ENCODE measurements at places on chromosomes 4 and X.
A peak's percentile ranks its signal among the peaks of the same experiment; 100 is the strongest.

DNA sequence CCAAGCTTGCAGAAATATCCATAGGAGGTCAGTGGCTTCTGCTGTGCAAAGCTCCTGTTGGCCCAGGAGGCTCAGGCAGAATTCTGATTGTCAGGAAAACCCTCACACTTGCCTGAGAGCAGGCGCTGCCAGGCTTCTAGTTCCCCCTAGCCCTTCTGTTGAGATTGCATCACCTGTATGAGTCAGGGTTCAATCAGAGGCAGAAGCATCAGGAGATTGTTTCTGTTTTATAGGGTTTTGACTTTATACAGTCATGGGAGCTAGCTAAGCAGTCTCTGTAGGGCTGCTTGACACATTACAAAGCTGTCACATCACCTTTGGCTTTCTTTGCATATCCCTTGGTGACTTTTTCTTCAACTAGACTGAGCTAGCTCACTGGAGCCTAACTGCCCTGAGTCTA, 27.8 kb downstream of the DIPK2B start:
- DNase-seq = peak; percentile 18

- DNase-seq = no peak
These were observed 81.1 kb downstream of the FAAH2 start for GRCh38 chrX:57367649-57368048.

DNA sequence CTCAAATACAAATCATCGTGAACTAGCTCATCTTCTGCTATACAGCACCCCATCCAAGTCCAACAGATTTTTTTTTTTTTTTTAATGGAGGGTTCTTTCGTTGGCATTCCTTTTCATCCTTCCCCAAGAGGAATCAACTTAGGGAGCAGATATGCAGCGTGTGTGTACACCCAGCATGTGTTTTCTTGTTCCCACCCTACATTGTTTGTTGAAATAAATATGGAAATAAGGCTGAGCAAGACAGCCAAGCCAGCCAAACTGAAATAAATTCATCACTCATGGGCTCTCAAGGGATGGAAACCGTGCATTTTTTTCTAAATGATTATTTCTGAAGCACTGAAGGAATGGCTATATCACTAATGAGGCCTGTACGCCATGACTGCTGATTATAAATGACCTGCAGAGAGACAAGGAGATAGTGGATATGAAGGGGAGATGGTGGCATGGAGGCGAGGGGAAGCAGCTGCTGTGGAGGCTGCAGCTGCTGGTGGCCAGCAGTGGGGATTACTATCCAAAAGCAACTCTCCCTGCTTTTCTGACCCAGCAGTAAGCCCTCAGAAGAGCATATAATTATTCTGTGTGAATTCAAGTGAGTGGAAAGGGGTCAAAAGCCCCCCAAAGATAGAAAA, 173.9 kb downstream of the MGST2 start:
- no peak for DNase-seq

- no peak for DNase-seq
These were observed 524.2 kb downstream of the IQCM start for GRCh38 chr4:149291463-149291862.

- DNase-seq = no peak
These were observed 15.3 kb downstream of the PARM1 start for GRCh38 chr4:74948236-74948635.

GRCh38 chrX:67546496-67547423, 2.9 kb downstream of the AR start:
- peak; percentile 5 for DNase-seq

- peak; percentile 29 for DNase-seq
These were observed 3.9 kb downstream of the MAMLD1 start for GRCh38 chrX:150366951-150367545.

DNA sequence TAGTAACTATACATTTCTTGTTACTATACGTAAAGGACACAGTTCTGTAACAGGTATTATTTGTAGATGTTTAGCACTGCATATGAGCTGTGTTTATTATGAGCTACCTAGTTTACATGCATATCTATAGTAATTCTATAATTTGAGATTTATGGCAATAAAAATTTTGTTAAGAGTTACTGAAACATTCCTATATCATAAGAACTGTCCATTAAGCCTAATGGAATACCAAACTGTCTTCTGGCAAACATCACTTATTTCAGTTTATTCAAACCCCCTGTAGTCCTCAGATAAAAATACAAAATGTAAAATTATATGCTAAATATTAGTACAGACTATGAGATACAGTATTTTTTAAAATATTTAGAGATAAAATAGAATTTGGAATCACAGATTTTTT, 205.2 kb downstream of the ADGRL3 start:
- no peak for DNase-seq

- no peak for DNase-seq
These were observed 115.0 kb upstream of the INPP4B start for GRCh38 chr4:142960867-142961644.

DNA sequence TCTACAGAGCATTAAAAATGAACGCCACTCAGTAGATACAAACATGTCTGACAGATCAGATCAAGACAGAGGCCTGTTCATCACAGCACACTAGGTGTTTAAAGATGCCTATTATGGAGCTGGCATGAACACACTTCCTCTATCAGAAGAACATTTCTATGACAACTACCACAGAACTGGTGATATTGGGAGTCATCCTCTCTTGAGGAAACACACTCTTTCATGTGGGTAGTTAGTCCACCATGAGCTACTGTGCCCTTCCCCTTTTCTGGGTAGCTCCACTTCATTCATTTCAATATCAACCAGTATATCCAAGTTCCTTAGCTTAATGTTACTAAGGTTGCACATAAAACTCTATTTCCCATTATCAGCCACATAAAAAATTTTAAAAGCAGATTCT, 46.7 kb downstream of the MAOB start:
- DNase-seq = no peak

GRCh38 chr4:62512271-62512670, 1312.1 kb downstream of the ADGRL3 start:
- DNase-seq = no peak

- DNase-seq = peak; percentile 10
These were observed 52.8 kb upstream of the ANKRD17 start for GRCh38 chr4:73311428-73311827.

DNA sequence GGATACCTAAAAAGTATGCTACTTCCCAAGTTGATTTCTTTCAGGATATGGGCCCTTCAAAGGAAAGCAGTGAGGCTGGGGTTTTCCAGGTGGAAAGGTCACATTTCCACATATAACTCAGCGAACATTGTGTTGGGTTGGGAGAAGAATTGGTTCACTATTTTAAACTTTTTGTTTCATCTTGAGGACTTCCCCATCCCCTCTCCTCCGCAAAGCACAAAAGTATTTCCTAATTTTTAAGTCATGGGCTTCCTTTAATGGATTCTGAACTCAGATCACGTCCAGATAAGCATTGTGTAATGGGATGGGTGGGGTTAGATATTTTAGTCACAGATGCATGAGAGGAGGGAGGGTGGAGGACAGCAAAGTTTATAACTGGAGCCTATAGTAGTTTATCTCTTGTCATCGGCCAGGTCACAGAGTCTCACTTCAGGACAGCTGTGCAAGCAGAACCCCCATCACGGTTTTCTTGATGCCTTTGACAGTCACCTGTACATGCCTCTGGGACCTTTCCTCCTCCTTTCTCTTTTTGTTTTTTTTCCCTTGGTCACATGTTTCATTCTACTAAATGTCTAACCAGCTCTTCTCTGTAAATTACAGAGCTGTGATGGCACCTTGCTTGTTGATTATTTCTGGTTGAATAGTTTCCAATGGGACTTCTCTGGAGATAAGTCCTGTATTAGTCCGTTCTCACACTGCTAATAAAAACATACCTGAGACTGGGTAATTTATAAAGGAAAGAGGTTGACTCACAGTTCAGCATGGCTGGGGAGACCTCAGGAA, 115.4 kb downstream of the PTTG2 start:
- peak; percentile 42 for DNase-seq

DNA sequence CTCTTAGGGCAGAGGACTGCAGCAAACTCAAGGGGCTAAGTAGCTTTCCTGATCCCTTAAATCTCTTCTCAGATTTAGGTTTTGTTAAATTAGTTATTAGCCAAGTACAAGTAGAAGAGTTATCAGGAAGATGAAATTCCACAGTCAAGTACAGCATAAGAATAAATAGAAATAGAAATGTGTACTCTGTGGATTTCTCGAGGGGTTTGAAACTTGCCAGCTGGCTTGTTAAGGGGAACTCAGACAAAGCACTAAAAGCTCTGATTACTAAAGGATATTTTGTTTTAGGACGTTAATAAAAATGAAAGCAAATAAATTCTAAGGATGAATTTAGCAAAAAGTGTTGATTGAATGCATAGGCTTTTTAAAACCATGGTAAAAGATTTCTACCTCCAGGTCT, 654.6 kb downstream of the RAPGEF2 start:
- DNase-seq = no peak

DNA sequence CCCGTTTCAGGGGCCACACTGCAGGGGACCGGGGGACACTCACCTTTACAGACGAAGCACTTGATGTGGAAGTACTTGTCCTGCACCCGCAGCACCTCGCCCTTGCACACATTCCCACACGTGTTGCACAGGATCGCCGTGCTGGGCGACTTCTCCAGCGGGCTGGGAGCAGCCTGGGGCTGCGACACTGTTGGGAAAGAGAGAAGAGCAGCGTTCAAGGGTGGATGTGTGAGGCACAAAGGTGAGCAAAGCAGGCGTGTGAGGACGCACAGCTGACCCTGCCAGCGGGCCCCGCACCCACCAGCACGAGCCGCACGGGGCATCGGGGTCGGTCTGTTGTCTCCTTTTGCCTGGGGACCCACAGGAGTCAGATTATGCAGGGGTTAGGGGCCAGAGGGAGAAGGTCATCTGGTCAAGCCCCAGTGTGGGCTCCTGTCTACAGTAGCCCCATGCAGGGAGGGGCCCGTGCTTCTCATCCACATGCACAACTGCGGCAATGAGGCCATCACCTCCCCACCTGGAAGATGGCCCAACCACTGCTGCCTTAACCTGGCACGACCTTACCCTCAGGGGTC, 52.1 kb downstream of the ABLIM2 start:
- DNase-seq = no peak

DNA sequence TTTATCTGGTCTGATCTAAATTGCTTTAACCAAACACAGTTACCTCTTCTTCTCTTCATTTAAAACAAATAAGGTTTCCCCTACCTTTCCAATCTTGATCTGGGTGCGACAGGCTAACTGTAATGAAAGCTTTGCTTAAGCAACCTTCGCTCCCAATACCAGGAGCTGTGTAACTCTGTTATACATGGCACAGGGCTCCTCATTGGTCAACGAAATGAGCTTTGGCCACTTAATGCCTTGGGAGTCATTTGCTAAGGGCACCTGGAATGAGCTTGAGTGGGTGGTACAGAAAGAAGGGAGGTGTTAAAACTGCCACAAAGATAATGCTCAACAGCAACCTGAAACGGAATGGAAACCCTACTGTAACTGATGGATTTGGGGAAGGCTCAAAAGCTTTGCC, 140.5 kb downstream of the CHRNA9 start:
- DNase-seq = no peak

DNA sequence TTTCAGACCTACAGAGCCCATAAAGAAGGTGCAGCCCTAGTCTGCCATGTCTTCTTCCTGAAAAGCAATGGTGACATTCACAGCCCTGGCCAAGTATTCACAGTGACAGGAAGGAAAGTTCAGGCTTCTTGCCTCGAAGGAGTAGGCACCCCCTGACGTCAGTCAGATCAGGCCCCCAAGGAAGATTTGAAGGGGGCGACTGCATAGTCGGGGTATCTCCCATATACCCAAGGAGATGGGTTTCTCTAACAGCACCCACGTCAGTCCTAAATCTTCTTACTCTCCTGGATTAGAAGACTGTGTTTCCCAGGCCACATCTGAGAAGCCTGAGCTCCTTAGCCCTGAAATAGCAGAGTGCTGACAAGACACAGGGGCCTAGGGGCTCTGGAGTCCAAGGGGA, at the start of gene PPEF2:
PPEF2 (minus strand) TSS at position 101 of the 400 bp plus-strand sequence. CDS start 6,127 bp downstream, outside the sequence.
- DNase-seq = no peak

DNA sequence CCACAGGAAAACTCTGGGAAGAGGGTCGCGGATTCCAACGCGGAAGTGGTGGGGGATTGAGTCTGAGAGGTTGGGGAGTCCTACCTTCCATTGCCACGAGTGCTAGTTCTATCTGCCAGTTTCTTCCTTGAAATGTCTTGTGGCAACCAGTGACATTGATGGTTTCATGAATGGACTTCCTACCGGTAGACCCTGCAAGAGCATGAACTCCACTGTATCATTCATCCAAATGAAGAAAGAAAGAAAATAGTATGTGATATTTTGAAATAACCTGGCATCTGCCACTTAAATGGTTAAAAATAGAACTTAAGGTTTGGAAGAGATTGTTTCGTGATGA, 1.1 kb upstream of the SLC10A7 start:
- DNase-seq = no peak

GRCh38 chrX:11781734-11782370, 23.8 kb downstream of the MSL3 start:
- DNase-seq = no peak

- no peak for DNase-seq
These were observed 85.0 kb upstream of the ADRA2C start for GRCh38 chr4:3681191-3681590.

GRCh38 chrX:46653482-46653881, 79.9 kb downstream of the CHST7 start:
- DNase-seq = no peak

GRCh38 chr4:130855533-130855932, 1759.6 kb downstream of the C4orf33 start:
- DNase-seq = no peak

- DNase-seq = no peak
These were observed 12.8 kb downstream of the ZFP42 start for GRCh38 chr4:188008377-188008776.

DNA sequence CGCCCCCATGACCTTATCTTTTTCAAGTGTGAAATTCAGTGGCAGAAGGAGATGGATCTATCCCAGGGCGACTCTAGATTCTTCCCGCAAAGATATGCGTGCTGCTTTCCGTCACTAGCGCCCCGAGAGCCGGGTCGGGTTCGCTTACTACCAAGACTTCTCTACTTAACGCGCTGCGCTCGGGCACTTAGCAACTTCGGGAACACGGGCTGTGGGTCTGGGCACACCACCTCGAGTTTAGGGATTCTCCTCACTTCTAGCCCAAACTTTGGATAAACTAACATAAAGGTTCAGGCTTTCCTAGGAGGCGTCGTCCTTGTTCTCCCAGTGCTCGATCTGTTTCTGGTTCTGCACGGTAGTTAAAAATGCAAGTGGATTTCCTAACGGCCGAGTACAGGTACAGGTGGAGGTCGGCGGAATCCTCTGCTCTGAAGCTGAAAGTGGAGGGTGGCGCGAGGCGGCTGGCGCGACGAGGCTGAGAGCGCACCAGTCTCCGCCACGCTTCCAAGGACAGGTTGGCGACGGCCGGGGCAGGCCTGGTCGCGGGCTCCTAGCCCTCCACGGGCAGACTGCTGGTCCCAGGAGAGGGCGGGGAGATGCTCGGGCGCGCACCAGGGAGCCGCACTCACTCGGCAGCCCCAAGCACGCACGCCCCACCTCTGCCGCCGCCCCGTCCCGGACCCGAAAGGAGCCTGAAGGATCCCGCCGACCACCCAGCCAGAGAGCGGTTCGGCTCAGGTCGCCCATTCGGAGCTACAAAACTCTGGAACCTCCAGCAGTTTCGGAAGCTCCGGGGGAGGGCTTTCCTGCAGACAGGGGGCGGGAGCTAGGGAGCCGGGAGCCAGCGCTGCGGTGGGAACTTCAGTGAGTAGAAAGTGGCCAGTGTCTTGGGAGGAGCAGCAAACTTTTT, 100.8 kb upstream of the TENM3 start:
- DNase-seq = no peak

Measured in AG20443 (cell line).